GM18507 (cell line): ENCODE measurements at places on chromosomes 3 and 15.

DNA sequence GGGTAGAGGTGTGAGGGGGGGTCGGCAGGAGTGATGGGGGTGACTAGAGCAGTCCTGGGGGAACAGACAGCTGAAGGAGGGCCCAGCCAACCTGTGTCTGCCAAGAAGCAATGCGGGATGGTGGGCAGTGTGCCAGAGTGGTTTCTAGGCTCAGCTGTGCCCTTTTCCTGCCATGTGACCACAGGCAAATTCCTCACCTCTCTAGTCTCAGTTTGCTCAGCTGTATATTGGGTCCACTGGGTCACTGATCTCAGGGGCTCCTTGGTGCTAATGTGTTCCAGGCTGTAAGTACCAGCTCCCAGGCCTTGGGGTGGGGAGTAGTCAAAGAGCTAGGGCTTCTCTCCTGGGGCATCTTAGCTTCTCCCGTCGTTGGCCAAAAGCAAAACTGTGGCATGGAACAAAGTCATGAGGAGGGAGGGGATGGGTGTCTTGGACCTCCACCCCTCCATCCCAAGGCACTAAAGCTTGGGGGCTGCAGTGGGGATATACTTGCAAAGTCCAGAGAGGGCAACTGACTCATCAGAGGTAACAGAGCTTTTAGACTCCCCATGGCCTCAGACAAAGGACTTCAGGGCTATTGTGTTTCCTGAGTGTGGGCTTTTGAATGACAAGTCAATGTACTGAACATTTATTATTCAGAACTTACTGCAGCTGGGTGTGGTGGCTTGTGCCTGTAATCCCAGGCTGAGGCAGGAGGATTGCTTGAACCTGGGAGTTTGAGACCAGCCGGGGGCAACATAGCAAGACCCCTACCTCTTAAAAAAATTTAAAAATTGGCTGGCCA is 20.9 kb downstream of the SMAD6 start:
- no peak for DNase-seq

DNA sequence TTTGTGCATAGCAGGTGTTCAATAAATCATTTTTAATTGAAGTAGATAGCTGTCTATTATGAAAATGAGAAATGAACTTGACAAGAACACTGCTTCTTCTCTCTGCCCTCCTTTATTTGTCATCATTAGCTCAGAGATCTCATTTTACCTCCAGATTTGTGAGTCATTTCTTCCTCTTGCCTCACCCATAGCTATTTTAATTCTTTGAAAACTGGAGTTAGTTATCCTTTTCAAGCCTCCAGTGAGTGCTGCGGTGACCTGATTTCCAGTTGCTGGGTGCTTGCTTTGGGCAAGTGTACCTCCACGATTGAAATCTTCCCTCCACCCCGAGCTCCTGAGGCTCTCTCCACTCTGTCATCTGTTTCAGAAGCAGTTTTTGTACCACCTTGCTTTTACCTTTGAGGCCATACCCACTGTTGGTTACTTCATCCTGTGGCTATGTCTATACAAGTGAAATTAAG is 114.6 kb downstream of the NFKBIZ start:
- DNase-seq = no peak

GRCh38 chr15:89066280-89066679 is 22.0 kb upstream of the ABHD2 start:
- DNase-seq = no peak

DNA sequence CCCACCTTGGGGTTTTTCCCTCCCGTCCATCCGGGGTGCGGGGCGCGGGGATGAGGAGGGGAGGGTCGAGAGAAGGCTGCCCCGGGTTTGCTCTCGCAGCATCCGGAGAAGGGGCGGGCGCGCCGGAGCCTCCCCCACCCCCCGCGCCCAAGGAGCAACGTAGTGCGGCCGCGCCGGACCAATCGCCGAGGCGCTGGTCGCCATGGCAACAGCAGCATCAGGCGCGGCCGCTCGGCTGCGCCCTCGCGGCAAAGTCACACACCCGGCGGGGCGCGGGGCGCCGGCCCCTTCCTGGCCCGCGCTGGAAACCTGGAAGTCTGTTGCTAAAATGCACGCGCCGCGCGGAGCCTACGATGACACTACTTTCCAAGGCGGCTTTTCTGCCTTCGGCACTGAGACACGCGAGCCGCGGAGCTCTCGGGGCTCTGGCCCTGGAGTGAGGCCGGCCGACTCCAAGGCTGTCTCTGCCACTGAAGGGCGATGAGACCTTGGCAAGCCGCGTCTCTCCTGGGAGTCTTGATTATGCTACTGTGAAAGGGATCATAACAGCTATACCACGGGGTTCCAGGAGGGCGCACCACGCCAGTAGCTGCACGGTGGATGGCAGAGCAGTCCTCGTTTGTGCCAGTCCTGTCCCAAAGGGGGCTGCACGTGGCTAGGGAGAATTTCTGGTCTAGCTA is at the start of gene IQSEC1:
TSS of gene IQSEC1 (minus strand) at position 104 of the 680 bp plus-strand sequence. CDS start 415 bp downstream, outside the sequence.
- peak; percentile 78 for DNase-seq

DNA sequence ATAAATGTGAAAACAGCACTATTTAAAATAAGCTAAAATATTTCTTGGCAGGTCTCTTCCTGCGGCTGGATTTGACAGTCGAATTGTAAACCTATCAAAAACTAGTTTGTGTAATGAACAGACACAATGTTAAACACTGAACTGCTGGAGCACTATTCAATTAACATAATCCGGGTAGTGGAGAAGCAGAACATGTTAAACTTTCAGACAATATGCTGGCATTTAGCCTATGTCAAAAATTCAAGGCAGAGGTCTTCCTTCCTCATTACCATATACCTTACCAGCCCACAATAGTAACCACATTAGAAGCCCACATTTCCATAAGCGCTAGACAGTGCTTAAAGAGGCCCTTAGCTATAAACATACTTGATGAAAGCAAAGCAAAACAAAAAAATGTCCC is 1042.9 kb downstream of the ROBO1 start:
- no peak for DNase-seq

- no peak for DNase-seq
Observed at GRCh38 chr3:108469126-108469525, 41.3 kb downstream of the MYH15 start.

DNA sequence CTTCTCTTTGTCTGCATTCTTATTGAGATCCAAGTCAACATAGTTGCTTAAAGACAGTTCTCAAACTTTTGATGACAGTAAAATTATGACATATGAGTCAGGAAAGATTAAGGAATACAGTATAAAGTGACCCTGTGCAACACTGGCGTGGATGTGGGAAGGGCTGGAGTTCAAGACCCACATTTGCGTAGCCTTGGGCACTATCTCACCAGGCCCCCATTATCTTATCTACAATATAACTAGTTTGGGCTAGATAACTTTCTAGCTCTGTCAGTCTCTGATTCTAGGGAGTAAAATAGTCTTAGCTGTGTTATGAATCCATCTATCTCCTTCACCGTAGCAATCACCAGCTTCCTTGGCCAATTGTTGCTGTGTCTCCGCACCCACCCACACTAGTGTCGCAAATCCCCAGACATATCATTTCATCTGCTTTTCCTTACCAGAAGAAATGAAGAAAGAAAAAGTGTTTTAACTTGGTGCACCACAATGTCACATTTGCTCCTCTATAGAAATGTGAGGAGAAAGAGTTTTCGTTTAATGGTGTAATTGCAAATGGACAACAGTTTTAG is 14.9 kb upstream of the TM4SF4 start:
- no peak for DNase-seq
